ENCODE measurements at places on chromosomes 2 and 18.
A peak's percentile ranks its signal among the peaks of the same experiment; 100 is the strongest.

- DNase-seq, result no peak
Measured at GRCh38 chr2:176854062-176854461, 358.5 kb upstream of the HNRNPA3 start.

DNA sequence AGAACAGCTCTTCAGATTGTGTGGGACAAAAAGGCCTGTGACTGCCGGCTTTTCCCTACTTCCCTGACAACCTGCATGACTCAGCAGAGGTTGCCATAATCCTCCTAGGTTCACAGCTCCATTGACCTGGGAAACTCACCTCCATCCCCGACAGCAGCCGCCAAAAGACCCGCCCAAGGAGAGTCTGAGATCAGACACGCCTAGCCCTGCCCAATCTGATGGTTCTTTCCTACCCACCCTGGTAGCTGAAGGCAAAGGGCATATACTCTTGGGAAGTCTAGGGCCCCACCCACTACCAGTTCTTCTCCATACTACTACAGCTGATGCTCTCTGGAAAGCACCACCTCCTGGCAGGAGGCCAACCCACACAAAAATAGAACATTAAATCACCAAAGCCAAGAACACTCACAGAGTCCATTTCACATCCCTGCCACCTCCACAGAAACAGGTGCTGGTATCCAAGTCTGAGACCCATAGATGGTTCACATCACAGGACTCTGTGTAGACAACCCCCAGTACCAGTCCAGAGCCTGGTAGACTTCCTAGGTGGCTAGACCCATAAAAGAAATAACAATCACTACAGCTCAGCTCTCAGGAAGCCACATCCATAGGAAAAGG lies 140.6 kb downstream of the NETO1 start:
- DNase-seq, result no peak

DNA sequence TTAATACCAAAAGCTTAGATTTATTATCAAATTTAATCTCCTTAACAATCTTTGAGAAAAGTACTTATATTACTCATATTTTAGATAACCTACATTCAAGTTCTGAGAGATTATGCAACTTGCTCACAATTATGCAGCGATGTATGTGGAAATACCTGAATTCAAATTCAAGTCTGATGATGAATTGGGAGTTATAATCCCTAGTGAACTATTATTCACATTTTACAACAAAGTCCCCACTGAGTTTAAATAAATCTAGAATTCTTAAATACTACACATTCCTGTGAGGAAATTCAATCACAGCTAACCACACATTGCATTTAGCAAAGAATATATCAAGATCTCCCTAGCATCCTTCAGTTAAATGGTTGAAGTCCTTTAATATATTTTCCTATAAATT lies 278.4 kb downstream of the NOL4 start:
- no peak for DNase-seq

- DNase-seq, result no peak
Measured at GRCh38 chr2:30275256-30275655, 43.9 kb downstream of the LBH start.

DNA sequence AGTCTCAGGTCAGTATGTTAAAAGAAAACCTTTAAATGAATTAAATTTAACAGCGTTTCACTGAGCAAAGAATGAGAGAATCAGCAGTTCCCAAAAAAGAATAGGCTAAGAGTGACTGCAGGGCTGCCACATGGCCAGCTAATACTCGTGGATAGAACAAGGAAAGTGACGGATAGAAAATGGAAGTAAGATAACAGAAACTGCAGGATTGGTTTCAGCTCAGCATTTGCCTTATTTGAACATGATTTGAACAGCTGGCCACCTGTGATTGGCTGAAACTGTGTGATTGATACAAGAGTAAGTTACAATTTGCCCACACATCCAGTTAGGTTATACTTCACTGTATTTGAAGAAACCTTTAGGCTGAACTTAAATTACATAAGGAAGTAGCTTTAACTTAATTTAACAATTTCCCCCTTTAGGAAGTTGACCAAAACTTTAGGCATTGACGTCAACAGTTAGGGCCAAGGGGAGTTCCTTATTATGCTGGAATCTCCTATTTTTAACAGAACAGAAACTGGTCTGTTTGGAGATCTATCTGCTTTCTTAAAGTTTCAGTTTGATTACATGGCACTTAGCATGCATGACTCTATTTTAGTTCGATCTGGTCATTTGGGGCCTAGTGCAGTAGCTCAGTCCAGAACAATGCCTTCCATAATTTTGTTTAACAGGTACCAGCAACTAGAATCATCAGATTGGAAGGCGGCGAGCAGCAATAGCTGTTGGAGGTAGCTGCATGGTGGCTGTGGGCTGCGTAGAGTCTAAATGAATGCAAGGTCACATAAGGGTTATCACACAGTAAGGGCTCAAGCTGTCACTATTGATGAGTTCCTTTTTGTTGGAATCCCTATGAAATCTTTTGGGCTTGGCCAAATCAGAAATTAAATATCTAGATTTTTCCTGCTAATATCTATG lies 143.4 kb downstream of the TRIM43 start:
- no peak for DNase-seq

DNA sequence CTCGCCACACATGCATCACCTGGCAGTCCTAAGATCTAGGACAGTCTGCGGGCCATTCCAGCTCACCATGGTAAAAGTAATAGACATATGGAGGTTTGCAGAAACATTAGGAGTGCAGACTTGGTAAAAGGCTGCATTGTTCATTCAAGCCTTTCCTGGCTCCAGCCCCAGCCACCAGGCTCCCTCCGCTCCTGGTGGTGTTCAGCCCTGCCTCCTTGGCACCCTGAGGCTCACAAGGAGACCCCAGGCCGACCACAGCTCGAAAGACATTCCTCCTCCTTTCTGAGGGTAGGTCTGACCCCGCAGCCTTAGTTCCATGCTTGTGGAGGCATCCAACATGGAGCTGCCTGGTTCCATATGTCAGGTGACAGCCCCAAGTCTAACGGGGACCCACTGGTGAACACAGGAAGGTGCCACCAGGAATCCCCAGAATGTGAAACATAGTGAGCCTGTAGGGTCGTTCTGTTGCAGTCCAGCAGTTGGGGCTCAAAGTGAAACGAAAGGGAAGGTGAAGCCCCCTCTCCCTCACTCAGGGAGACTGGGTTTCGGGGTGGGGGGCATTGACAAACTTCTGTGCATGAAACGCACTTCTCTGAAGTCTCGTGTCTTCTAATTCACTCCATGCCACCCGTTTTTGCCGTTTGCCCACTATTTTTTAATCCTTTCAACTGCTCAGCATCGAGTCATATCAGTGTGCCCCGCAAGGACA lies 5.0 kb upstream of the SP100 start:
- no peak for DNase-seq

GRCh38 chr18:14285053-14285452 lies 152.8 kb upstream of the ZNF519 start:
- DNase-seq, result no peak

DNA sequence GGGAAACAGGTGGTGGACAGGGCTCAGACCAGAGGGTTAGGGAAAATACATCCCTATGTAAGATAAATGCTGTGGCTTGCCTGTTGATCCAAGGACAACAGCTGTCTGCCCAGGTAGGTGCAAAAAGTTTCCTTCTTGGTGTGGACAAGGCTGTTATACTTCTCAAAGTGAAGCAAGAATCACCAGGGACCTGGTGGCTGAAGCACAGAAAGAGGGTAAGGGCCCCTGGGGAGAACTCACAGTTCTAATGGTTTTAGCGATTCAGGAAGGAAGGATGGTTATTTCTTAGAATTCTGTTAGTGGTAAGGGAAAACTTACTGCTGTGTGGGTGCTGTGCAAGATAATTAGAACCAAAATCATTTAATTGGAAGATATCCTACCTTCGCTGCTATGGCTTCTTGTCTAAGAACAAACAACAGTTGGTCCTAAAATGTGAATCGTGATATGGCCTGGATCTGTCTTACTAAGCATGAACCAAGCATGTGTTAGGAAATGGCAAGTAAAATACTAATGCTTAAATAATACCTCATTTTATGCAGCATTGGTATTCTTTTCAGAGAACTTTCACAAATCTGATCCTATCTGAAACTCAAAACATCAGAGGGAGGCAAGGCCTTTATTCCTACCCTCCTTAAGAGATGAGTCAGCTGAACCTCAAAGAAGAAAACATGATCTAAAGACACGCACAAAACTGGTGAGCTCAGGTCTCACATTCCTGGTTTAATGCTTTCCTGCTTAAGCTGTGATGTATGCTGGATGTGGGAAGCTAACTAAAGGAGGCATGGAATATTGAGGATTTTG lies 159.2 kb upstream of the THUMPD2 start:
- peak; percentile 63 for DNase-seq

GRCh38 chr2:71071681-71072398 lies 3.4 kb downstream of the NAGK start:
- peak; percentile 70 for DNase-seq

GRCh38 chr2:84880645-84881521 lies at the start of gene TRABD2A:
TRABD2A (minus strand) TSS chr2:84881084; CDS start chr2:84881039, 45 bp downstream.
- peak; percentile 66 for DNase-seq

- DNase-seq, result no peak
Measured at GRCh38 chr2:191180713-191181112, 29.9 kb upstream of the STAT4 start.

DNA sequence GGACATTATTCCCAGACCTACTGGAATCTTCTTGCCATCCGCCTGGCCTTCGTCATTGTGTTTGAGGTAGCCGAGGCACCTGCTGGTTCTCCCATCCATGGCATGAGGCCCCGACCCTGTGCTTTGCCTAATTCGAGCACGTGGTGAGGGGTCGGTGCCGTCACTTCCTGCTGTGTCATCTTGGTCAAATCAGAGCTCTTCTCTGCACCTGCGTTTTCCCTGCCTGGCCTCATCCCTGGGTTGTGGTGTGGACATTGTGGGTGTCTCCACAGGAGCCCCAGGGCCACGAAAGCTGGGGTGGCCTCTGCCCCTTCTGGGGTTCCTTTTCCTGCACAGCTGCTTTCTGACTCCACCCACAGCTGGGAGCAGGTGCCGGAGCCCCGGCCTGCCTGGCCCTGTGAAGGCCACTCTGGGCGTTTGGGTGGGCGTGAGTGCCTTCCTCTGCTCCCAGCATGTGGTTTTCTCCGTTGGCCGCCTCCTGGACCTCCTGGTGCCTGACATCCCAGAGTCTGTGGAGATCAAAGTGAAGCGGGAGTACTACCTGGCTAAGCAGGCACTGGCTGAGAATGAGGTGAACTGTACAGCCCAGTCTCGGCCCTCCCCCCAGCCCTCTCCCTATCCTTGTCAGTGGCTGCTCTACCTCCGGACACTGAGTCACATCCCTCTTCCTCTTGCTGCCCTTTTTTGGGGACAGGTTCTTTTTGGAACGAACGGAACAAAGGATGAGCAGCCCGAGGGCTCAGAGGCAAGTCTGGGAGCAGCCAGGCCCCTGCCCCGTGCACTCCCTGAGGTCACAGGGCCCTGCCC lies 34.9 kb downstream of the ANO7 start:
- peak; percentile 16 for DNase-seq

DNA sequence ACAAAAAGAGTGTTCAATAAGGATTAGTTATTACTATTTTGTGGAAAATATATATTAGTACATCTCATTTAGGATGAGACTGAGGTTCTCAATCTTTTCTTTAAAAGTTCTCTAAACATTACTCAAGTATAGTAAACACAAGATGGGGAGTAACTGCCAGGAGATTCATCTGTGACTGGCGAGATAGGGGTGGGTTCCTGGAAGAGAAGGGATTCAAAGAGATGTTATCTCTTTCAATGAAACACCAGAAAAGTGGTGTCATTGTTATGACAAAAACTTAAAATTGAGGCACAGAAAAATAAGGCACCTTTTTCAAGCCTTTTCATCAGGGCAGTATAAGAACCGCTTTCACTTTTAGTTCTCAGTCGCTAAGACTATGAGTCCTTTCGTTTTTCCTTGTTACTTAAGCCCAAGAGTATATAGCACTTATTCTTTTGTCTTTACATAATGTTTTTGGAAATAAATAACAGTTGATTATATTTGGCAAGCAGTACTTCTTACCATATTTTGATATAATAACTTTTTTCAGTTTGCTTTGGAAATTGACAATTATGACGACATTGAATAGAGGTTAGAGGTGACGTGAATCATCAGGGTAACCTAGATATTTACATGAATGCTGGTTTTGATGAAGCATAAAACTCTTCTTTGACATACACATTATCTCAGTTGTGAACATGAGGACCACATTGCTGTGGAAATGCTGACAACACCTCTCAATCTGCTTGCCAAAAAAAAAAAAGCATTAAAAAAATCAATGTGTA lies 393.9 kb upstream of the TCF4 start:
- DNase-seq, result no peak

GRCh38 chr2:42029639-42030199 lies 18.1 kb upstream of the PKDCC start:
- DNase-seq, result no peak

DNA sequence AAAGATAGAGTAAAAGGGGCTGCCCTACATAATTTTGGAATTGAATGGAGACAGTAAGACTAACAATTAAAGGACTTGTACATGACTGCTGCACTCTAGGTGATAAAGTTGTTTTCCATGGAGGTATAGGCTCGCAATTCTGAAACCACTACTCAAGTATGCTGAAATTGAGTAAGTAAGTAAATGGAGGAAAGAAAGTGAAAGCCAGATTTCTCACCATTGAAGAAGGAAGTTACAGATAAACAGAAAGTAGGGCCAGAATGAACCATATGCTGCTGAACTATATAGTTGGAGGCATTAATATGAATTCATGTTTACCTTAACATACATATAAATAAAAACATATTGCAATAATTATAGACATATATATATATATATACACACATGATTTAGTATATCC lies 225.7 kb upstream of the ST6GAL2 start:
- DNase-seq, result no peak

DNA sequence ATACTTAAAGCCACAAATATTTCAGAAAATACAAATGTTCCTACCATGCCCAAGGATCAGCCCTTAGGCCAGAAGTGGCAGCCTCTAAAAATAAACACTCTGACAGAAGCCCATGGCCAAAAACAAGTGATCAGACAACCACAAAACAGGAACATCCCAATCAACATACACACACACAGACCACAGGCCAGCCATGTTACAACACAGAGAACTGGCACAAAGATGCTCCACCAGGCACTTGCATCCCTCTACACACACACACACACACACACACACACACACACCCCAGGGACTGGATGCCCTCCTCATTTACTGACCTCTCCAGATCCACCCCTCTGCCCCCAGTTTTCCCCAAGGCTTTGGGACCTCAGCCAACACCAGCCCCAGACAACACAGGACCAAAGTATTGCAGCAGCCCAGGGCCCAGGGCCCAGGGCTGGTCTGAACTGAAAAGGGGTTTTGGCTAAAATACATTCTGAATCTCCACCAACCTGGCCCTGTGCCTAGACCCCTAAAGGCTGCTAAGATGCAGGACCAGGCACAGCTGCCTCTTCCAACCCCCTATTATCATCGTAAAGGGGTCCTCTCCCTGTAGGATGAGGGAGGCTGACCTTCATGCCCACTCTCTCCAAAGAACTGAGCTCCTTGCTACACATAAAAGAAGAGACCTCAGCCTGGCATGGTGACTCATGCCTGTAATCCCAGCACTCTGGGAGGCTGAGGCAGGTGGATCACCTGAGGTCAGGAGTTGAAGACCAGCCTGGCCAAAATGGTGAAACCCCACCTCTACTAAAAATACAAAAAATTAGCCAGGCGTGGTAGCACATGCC lies 151.4 kb downstream of the TNS1 start:
- DNase-seq, result no peak

GRCh38 chr2:150476809-150477302 lies 10.6 kb downstream of the RND3 start:
- DNase-seq, result no peak
